Naive thymus-derived CD4-positive, alpha-beta T cell (primary cell): ENCODE measurements at places on chromosomes 2 and 18. TPM values are rescaled to one million over a fixed set of nuclear protein-coding genes. Genes with fewer than 3 reads are reported as not detected.

Gene DLX2
- total RNA-seq = not detected in 2 replicates

Gene EVA1A
- total RNA-seq = not detected in 2 replicates

Gene NEB
- 0.89 TPM for total RNA-seq

Gene DOK6
- total RNA-seq = not detected in 2 replicates
